Spleen (tissue), 13 donors: ENCODE measurements at places on chromosomes 6 and 20. TPM values are rescaled to one million over a fixed set of nuclear protein-coding genes. Genes with fewer than 3 reads are reported as not detected.

- DNase-seq: no peak
- no peak overlapping the region for H3K27ac ChIP-seq
- no peaks in the 10 kb centered on the region for H3K36me3 ChIP-seq
- peaks cover 62% of the 10 kb centered on the region for H3K4me1 ChIP-seq
- H3K27me3 ChIP-seq: no peaks in the 10 kb centered on the region
These were observed 8.8 kb downstream of the RANBP9 start for GRCh38 chr6:13702809-13703302.

GRCh38 chr6:151306269-151306783 lies 66.6 kb downstream of the AKAP12 start:
- no peaks in the 10 kb centered on the region for H3K4me1 ChIP-seq
- no peak overlapping the region for H3K27ac ChIP-seq
- no peaks in the 10 kb centered on the region for H3K36me3 ChIP-seq
- no peaks in the 10 kb centered on the region for H3K27me3 ChIP-seq

DNA sequence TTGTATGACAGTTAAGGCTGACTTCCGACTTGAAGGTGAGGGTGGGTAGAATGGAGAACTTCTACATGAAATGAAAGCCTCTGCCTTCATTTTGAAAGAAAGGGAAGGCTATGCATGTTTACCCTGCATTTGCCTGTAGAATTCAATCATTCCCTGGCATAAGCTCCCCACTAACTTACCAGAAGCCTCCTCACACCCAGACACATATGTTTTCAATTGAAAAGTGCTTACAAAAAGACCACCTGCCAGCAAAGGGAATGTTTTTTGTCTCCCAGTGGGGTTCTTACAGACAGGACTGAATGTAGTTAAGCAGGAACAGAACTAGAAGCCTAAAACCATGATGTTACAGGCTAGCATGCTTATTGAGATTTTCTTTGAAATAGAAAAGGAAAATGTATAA lies 392.1 kb upstream of the HSF2 start:
- no peaks in the 10 kb centered on the region for H3K27me3 ChIP-seq
- H3K4me1 ChIP-seq: no peaks in the 10 kb centered on the region
- no peak overlapping the region for H3K4me3 ChIP-seq

GRCh38 chr6:55541024-55541423 lies 38.0 kb downstream of the HMGCLL1 start:
- DNase-seq: no peak
- H3K27ac ChIP-seq: no peak overlapping the region
- H3K4me3 ChIP-seq: no peak overlapping the region
- no peaks in the 10 kb centered on the region for H3K4me1 ChIP-seq
- H3K27me3 ChIP-seq: no peaks in the 10 kb centered on the region
- no peaks in the 10 kb centered on the region for H3K36me3 ChIP-seq

DNA sequence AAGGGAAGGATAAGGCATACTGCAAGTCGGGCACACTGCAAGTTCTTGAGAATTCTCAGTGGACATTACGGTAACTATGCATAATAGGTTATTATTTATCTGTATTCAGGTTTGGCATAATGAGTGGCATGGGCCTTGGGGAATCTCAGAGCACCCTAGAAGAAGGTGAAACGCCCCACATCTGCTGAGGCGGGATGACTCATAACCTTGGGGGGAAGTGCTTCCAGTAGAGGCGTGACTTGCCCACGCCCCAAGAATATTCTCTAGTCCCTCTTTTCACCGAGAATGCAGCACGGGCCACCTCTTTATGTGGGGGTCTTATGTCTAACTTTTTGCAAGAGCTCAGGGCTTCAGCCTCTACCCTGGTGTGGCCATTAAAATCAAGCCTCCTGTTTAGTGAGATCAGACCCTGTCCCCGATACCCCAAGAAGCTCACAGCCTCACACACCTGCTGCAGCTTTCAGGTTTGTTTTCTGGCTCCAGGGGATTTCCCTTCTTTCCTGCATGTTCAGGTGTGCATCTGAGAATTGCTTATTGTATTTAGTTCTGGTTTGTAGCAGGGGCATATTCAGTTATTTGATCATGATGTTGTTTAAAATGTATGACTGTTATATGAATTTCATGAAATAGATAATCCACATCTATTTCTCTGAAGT lies 19.1 kb downstream of the ZFP64 start:
- no peaks in the 10 kb centered on the region for H3K4me1 ChIP-seq
- H3K27me3 ChIP-seq: no peaks in the 10 kb centered on the region
- peaks cover 50% of the 10 kb centered on the region for H3K36me3 ChIP-seq
- H3K4me3 ChIP-seq: no peak overlapping the region
- no peak overlapping the region for H3K27ac ChIP-seq

DNA sequence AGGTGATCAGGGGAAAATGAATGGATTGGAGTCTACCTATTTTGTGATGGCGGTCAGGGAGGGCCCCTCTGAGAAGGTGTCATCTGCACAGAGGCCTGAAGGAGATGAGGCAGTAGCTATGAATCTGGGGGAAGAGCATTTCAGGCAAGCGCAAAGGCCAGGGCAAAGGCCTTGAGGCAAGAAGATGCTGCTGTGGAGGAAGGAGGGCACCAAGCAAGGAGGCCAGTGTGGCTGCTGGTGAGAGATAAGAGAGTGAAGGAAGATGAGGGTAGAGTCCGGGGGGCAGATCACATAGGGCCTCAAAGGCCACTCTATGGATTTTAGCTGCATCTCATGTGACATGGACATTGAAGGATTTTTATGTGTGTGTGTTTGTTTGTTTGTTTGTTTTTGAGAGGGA lies 20.6 kb upstream of the CSNK2A1 start:
- H3K4me1 ChIP-seq: no peaks in the 10 kb centered on the region
- no peaks in the 10 kb centered on the region for H3K36me3 ChIP-seq
- no peak overlapping the region for H3K4me3 ChIP-seq
- H3K27me3 ChIP-seq: peaks cover 39% of the 10 kb centered on the region
- H3K27ac ChIP-seq: no peak overlapping the region

GRCh38 chr20:16069389-16070010 lies 503.7 kb downstream of the KIF16B start:
- H3K27me3 ChIP-seq: no peaks in the 10 kb centered on the region
- peak overlapping the region; percentile 47 for H3K27ac ChIP-seq
- H3K4me3 ChIP-seq: no peak overlapping the region
- no peaks in the 10 kb centered on the region for H3K36me3 ChIP-seq
- H3K4me1 ChIP-seq: no peaks in the 10 kb centered on the region

DNA sequence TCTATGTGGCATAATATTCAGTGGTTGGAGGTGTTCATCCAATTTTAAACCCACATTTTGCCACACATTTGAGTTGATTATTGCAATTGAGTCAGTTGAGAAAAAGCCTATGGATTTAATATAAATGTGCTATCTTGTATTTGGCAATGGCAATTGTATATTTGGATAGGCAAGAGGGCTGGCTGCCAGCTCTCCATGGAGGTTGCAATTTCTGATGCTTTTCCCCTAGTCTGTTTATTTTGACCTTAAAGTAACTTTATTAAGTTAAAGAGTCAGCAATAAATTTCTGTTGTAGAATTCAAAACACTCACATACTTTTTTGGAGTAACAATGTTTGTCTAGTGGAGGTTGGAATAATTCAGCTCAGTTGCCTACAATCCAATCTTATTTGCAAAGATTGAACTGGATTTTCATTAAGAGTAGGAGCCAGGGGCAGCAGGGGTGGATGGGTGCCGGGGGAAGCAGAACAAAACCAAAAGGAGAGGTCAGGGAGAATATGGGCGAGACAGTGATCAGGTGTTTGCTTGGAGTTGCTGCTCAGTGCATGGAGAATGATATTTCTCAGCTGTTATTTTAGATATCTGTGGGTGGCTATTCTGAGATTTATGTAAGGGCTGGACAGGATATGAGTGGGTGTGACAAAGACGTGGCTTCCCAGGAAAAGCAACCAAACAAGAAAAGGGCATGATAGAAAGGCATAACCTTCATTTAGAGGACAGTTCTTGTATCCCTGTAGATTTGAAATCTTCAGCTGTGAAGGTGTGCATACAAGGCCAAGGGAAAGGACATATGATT lies 163.0 kb downstream of the HDGFL1 start:
- no peaks in the 10 kb centered on the region for H3K36me3 ChIP-seq
- no peak overlapping the region for H3K4me3 ChIP-seq
- DNase-seq: no peak
- no peak overlapping the region for H3K27ac ChIP-seq
- no peaks in the 10 kb centered on the region for H3K4me1 ChIP-seq

DNA sequence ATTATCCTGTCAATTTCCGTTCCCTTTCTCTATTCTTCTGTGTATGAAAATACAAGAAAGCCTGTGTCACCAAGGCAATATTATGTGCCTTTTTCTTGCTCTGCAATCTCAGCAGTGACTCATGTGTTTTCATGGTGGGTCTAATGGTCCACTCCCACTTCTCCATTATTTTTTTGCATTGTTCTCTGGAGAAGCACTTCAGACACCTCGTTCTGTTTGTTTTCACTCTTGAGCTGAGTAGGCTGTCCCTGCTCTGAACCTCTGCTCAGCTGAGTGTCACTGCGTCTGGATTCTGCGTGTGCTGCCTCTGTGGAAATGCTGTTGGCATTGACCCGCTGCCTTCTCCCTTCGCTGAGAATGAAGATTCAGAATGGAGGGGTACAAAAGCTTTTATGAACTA lies 230.6 kb downstream of the TMEM242 start:
- no peaks in the 10 kb centered on the region for H3K36me3 ChIP-seq
- peaks cover 9% of the 10 kb centered on the region for H3K4me1 ChIP-seq
- no peaks in the 10 kb centered on the region for H3K27me3 ChIP-seq
- no peak overlapping the region for H3K4me3 ChIP-seq
- no peak overlapping the region for H3K27ac ChIP-seq

DNA sequence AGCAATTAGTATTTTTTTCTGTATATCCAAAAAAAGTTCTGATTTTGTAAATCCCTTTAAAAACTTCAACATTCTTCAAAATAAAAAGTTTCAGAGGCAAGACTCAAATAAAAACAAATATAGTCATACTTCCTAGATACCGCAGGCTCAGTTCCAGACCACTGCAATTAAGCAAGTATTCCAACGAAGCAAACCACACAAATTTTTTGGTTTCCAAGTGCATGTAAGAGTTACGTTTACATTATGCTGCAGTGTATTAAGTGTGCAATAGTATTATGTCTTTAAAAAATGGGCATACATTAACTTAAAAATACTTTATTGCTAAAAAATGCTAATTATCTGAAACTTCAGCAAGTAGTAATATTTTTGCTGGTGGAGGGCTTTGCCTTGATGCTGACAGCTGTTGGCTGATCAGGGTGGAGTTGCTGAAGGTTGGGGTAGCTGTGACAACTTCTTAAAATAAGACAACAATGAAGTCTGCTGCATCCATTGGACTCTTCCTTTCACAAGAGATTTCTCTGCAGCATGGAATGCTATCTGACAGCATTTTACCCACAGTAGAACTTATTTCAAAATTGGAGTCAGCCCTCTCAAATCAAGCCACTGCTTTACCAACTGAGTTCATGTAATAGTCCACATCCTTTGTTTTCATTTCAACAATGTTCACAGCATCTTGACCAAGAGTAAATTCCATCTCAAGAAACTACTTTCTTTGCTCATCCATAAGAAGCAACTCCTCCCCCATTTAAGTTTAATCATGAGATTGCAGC lies 46.0 kb downstream of the PHIP start:
- no peak for DNase-seq
- H3K4me3 ChIP-seq: no peak overlapping the region
- H3K27me3 ChIP-seq: no peaks in the 10 kb centered on the region
- H3K4me1 ChIP-seq: peaks cover 8% of the 10 kb centered on the region

DNA sequence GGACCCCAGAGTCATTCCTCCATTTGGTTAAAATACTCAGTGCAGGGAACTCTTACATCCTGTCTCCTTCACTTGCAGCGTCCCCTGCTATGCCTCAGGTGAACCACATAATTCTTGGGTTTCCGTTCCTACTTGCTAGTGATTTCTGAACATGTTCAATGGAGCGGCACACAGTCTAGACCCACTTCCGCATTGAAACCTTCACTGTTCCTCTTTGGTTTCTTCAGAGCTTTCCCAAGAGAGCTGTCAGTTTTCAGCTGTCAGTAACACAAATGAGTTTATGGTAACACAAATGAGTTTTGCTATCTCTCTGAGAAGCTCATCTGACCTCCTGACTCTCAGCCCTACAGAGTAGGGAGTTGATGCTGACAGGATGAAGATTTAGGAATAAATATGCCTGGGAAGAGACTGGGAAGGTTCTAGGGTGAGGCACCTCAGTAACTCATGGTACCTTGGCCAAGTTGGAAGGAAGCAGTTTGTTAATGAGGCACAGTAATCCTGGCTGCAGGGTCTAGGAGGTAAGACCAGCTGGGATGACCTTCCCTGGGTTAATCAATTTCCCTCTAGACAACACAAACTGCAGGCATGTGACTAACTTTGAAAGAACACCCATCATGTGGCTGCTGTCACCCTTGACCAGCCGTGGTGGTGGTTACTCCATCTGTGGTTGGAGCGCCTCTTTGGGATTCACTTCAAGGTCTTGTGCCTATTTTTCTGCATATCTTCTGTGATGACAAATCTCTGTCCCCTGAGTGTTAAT lies 5.4 kb downstream of the SYS1 start:
- H3K4me1 ChIP-seq: peaks cover 71% of the 10 kb centered on the region
- peaks cover 49% of the 10 kb centered on the region for H3K36me3 ChIP-seq
- no peak overlapping the region for H3K4me3 ChIP-seq
- H3K27me3 ChIP-seq: no peaks in the 10 kb centered on the region
- peak; percentile 78 for DNase-seq

Gene PI16
- total RNA-seq: 2.1 TPM

Gene MOG
- total RNA-seq: not detected

Gene COL11A2
- 1.3 TPM for total RNA-seq

Gene FNDC11
- total RNA-seq: 0.46 TPM

Gene LINC00237
- total RNA-seq: not detected

Gene LRRN4
- total RNA-seq: not detected

Gene GNMT
- 1.2 TPM for total RNA-seq

Gene ANKRD66
- total RNA-seq: not detected

Gene COMMD7
- 40.7 TPM for total RNA-seq

Gene SCUBE3
- total RNA-seq: 0.43 TPM
